ENCODE measurements at places on chromosomes 3 and 15. TPM values are rescaled to one million over a fixed set of nuclear protein-coding genes. Genes with fewer than 3 reads are reported as not detected.

Gene ARPIN
- 30.5 TPM for total RNA-seq

Gene TP63
- total RNA-seq, result 1.3 TPM

DNA sequence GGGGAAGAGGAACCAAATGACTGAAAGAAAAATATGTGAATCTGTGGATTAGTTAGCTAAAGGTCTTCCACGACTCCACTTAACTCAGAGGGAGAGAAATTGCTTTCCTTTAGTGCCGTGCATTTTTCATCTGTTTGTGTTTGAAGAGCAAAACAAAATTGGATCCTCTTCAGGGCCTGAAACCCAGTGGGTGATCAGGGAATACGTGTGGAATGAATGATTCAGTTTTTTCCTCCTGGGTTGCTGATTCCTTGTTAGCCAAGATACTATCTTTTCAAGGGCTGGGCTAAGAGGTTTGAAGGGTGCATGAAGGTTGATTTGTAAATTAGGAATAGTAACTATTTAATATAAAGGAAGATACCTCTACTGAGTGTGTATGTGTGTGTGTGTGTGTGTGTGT lies 61.0 kb downstream of the TPRG1 start:
- H3K4me1 ChIP-seq, result no peaks in the 10 kb centered on the region
- no peaks in the 10 kb centered on the region for H3K36me3 ChIP-seq
- H3K4me3 ChIP-seq, result no peak overlapping the region
- DNase-seq, result no peak

- DNase-seq, result no peak
- no peaks in the 10 kb centered on the region for H3K27me3 ChIP-seq
- H3K27ac ChIP-seq, result no peak overlapping the region
- no peaks in the 10 kb centered on the region for H3K36me3 ChIP-seq
These were observed 145.5 kb downstream of the SQOR start for GRCh38 chr15:45780352-45780751.

GRCh38 chr3:194766845-194767244 lies 81.2 kb downstream of the FAM43A start:
- no peak for DNase-seq
- H3K4me1 ChIP-seq, result peaks cover 10% of the 10 kb centered on the region
- no peak overlapping the region for H3K27ac ChIP-seq
- no peak overlapping the region for H3K4me3 ChIP-seq

- H3K4me1 ChIP-seq, result no peaks in the 10 kb centered on the region
- H3K27ac ChIP-seq, result no peak overlapping the region
- DNase-seq, result no peak
- no peak overlapping the region for H3K4me3 ChIP-seq
- H3K36me3 ChIP-seq, result no peaks in the 10 kb centered on the region
These were observed 138.3 kb downstream of the DIPK2A start for GRCh38 chr3:144109944-144110343.

Gene OCA2
- 0.55 TPM for total RNA-seq

DNA sequence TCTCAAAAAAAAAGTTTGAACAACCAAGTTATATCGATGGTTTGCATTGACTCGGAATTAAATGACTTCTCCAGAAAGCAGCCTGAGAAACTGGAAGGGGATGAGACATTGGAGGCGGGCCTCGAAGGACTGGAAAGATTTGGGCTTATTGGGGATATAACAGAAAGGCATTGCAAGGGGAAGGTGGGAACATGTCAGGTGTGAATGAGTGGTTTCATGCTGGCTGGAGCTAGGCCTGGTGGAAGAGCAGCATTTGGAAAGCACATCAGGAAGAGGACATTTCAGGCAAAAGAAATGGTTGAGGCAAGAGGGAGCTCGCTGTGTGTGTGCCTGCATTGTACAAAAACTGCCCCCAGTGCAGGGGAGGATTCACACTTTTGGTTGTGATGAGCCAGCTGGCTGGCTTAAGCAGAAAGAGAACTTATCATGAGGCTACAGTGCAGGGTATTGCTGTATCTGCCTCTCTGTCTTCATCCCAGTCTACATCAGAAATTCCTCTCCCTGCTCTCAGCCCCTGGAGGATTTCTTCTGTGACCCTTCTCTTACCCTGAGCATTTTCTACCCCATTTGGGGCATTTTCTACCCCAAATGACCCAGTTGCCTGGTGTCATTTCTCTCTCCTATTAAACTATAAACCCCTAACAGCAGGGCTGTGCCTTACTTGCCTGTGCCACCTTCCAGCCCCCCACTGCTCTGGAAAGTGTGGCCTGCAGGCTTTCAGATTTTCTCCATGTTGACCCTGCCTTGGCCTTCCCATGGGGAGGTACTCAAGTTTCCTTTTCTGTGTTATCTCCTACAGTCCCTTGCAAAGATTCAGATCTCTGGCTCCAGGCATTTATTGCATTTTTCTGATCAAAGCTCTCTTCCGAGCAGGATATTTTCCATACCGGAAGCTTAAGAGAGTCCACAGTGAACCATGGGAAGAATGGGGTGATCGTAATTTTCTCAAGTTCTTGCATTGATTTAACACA lies 64.4 kb upstream of the FLNB start:
- H3K4me3 ChIP-seq, result no peak overlapping the region
- H3K27me3 ChIP-seq, result no peaks in the 10 kb centered on the region
- DNase-seq, result no peak
- no peaks in the 10 kb centered on the region for H3K4me1 ChIP-seq

All from upper lobe of right lung (tissue), 1 donor.